ENCODE measurements at places on chromosomes 1 and 21.

- no peak for DNase-seq
Observed at GRCh38 chr1:8463144-8463927, 145.4 kb downstream of the SLC45A1 start.

DNA sequence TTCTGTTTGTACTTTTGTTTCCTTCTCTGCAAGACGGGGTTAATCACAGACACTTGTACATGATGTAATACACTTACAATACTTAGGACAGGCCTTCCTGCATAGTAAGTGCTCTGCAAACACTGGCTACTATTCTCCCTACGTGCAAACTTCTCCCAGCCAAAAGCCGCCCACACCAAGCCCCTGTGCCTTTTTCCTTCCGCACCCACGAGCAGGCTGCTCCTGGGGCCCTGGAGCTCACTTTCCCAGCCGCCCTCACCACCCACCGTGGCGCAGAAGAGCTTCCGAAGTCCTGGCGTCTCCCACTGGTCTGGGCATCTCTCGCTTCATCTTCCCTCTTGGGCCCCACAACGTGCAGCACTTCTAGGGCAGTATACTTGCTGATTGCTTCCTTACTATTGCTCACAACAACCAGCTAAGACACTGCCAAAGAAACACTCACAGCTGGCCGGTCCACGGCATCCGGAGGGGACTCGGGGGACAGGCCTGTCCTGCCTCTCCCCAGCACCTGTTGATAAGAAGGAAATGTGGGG is 22.5 kb upstream of the GPR157 start:
- DNase-seq = no peak

- DNase-seq = no peak
Observed at GRCh38 chr1:31224068-31224467, 15.6 kb downstream of the NKAIN1 start.

GRCh38 chr1:163084330-163084729 is 15.2 kb downstream of the RGS4 start:
- no peak for DNase-seq

- no peak for DNase-seq
Observed at GRCh38 chr1:147822292-147822691, 61.9 kb upstream of the GJA5 start.

DNA sequence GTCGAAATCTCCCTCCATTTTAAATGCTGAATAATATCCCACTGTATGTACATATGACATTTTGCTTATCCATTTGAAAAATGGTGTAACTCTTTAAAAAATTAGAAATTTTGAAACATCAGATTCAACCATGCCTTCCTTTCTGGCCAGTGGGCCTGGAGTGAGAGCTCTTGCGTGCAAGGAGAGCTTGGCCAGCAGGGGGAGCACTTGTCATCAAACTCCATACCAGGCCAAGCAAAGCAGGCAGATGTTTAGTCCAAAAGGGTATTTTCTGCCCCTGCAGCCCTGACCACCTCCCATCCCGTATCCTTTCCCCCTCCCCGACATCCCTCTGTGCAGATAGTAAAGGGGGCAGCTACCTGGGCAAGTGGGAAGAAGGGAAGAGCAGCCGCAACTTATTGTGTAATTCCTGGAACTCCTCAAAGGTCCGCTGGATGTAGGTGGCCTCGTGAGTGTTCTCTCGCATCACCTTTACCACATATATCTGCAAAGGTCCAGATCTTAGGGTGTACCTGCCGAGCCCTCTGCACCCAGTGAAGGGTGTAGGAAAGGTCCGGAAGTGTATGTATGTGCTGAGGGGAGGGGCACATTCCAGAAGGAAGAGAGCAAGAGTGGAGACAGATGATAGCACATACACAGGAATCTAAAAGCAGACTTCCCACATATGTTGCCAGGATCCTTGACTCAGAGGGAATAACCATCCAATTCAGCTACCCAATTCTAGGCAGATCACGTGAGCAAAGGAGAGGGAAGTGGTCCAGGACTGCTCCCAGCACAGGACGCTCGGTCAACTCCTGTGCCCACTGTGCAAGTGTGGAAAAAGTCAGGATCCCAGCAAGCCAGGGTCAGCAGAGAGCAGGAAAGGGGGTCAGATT is 19.9 kb upstream of the PPP1R15B start:
- DNase-seq = peak; percentile 40

GRCh38 chr1:234722904-234723720 is 113.1 kb upstream of the IRF2BP2 start:
- DNase-seq = peak; percentile 65

DNA sequence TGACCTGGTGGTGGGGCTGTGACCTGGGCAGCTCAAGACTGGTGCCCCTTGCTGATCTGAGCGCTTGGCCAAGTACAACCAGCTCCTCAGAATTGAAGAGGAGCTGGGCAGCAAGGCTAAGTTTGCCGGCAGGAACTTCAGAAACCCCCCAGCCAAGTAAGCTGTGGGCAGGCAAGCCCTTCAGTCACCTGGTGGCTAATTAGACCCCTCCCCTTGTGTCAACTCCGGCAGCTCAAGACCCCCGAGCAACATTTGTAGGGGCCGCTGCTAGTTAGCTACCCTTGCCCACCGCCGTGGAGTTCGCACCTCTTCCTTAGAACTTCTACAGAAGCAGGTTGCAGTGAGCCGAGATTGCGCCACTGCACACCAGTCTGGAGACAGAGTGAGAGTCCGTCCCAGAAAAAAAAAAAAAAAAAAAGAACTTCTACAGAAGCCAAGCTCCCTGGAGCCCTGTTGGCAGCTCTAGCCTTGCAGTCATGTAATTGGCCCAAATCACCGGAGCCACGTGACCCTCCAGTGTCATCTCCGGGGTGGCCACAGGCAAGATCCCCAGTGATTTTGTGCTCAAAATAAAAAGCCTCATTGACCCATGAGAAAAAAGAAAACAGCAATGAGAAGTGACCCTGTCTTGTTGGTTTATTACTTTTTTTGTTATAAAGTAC is 39.3 kb upstream of the LGALS8 start:
- DNase-seq = peak; percentile 11

GRCh38 chr1:70840260-70840953 is 207.2 kb downstream of the PTGER3 start:
- DNase-seq = no peak

DNA sequence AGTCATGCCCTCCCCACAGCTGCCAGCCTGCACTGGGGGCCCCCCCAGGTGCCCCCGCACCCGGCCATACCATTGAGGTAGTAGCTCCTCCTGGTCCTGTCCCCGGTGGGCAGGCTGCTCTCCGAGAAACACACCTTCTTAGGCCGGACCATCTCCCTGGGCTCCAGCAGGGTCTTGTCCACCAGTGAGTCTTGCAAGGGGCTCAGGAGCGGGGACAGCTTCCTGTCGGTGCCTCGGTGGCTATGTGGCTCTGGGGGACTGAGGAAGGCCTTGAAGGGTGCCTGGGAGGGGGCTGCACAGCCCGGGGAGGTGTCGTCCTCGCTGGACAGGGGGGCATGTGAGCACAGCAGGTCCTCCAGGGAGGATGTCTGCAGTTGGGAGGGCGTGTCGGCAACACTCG is 12.9 kb upstream of the FTCD start:
- no peak for DNase-seq

- no peak for DNase-seq
Observed at GRCh38 chr1:199953651-199954050, 73.9 kb upstream of the NR5A2 start.

DNA sequence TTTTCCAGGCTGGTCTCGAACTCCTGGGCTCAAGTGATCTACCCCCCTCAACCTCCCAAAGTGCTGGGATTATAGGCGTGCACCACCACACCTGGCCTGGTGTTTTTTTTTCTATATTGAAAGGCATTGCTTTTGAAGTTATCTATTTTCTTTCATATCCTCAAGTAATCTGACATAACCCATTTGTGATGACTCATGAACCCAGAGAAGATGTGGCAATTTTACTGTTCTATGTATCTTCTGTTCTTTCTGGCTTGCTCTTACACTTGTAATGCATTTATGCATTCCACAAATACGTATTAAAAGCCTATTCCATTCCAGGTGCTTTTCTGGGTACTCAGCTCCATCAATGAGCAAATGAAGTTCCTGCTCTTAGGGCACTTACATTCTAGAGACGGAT is 29.9 kb upstream of the ERRFI1 start:
- no peak for DNase-seq

DNA sequence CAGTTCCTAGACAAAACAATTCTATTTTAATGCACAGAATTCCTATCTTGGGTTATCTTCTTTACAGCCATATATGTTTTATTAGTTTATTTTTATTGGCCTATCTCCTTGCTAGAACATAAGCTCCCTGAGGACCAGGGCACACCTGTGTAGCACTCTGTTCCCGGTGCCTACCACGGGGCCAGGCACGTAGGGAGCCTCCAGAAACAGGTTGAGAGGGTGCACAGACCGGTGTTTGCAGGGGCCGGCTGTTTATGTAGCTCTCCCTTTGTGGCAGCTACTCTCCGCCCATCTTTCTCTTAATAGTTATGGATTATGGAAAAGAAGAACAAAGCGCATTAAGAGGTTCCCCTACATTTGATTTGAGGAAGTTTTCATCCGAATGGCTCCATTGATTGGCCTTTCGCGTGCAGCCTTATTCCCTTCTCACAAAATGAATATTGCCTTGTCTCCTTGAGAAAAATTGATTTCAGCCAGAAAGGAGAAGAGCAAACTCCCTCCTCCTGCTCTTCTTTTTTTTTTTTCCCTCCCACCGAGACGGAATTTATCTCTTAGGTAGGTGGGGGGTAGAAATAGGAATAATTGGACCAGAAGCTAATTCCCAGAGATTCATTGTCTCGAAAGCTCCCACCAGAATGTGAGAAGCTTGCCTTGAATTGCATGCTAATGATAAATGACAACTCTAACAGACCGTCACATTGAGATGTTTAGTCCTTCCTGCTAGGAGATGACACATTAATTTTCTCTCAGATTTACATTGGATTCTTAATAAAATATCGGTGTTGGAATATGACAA is 447.4 kb downstream of the CAMTA1 start:
- DNase-seq = no peak

DNA sequence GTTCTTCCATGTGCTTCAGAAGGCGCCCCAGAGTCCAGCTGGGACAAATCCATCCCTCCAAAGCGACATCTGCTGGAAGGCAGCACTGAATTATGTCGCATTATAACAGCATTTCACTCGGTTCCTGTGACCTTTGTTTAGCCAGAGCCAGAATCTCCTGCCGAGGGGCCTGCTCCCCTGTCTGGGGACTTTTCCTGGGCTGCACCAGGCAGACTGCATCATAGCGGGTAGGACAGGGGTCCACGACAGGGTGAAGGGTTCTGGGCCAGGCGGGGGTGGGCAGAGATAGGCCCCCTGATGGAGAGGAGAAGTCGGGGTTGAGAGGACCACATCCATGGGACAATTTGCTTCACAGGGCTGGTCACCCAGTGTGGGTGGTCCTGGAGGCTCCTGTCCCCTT is 276.9 kb downstream of the MATN1 start:
- DNase-seq = no peak

DNA sequence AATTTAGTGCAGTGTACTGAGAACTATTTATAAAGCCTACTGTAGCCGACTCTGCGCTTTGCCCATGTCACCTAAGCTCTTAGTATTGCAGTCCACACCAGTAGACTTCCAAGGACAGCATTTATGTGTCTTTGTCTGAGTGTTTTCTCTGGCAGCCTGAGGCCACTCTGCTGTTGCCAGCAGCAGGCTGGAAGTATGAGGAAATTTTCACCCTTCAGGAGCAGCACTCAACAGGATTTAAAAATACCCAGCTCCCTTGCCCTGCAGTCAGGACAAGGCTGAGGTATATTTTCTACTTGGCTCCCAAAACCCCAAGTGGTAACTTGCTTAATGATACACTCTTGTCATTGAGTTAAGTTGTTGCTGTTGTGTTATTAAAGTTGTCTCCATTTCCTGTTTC is 230.1 kb downstream of the SRGAP2C start:
- DNase-seq = no peak

DNA sequence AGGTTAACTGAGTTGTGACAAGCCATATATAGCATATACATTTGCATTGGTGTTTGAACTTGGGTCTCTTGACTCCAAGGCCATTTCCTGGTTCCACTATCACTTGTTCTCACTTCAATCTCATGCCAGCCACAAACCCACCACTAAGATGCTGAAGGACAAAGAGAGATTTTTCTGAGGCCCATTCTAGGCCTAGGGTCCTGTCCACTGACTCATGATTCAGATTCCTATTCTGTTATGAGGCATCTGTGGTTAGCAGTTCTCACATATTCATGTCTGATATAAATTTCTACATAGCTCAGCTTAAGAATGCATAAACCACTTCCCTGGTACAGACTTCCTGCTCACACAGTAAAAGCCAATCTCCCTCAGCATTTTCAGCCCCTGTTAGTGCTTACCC is 326.1 kb upstream of the BEND5 start:
- DNase-seq = no peak

GRCh38 chr1:68811806-68812205 is 314.9 kb upstream of the DEPDC1 start:
- no peak for DNase-seq

DNA sequence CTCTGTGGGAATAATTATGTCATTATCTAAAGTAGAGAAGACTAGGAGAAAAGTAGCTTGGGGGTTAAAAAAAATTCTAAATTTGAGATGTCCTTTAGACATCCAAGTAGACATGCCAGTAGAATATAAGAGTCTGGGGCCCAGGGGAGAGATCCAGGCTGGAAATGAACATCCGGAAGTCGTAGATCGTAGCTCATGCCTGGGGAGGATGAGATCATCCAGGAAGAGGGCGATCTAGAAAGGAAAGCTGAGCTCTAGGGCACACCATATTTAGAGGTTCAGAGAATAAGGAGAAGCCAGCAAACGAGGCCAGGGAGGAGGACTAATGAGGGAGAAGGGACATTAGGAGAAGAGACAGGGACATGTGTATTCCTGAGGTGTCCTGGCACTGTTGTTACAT is 12.2 kb downstream of the NGF start:
- no peak for DNase-seq

DNA sequence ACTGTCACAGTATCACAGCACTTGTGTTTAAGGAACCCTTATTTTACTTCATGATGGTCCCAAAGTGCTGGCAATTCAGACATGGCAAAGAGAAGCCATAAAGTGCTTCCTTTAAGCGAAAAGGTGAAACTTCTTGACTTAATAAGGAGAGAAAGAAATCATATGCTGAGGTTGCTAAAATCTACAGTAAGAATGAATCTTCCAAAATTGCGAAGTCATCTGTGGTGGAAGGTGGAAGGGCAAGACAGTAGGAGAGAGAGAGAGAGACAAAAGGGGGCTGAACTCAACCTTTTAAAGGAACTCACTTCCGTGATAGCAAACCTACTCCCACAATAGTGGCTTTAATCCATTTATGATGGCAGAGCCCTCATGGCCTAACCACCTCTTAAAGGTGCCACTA is 19.3 kb upstream of the AADACL3 start:
- DNase-seq = no peak

DNA sequence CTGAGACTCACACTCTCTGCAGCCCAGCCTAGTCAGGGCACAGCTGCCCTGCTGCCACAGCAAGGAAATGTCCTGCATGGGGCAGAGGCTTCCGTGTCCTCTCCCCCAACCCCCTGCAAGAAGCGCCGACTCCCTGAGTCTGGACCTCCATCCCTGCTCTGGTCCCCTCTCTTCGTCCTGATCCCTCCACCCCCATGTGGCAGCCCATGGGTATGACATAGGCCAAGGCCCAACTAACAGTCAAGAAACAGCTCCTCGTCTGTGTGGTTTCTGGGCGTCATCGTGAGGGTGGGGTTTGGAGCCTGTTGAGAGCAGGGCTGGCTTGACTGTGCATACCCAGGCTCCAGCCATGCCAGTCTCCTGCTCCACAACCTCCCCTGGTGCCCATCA is 19.5 kb downstream of the FAAH start:
- no peak for DNase-seq

GRCh38 chr1:240586006-240586405 is 25.9 kb downstream of the GREM2 start:
- no peak for DNase-seq

- no peak for DNase-seq
Observed at GRCh38 chr1:234409328-234409727, 36.1 kb downstream of the COA6 start.

Measured in hypothalamus (tissue), 51 donors.